ENCODE measurements at places on chromosomes 7 and 10.

DNA sequence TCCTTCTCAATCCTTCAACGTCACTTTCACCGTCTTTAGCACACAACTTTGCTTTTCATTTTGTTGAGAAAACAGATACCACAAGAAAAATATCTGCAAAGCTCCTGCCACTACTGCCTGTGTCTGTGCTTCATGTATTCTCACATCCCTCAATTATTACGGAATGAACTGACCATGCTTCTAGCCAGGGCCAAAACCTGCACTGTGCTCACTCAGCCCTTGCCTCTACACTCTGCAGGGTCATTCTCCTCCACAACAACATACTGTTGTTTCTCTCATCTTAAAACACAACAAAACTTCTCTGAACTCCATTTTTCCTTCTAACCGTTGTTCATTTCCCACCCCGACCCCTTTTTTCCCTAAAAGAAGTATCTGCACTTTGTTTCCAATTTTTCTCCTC is 29.5 kb downstream of the BMPR1A start:
- DNase-seq, result no peak

DNA sequence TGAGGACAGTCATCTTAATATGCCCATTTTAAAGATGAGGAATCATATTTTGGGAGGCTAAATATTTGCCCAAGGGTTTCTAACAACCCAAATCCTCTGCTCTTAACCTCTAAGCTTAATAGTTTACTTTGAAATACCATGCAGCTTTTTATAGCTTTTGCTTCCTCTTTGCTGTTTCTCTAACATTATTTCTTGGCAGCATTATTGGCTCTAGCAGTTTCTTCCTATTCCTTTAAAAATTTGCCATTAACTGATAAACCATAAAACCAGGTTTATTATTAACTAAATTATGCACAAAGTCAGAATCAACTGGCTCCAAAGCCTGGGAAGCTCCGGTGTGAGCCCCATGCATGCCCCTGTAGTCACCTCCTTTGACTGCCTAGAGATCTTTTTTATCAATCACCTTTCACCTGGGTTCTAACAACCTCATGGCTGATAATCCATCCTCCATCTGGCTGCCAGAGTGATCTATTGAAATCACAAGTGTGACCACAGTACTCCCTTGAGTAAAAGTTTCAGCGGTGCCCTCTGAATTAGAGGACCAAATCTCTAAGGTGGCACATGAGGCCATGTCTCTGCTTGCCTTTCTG is 62.4 kb downstream of the ITGB8 start:
- no peak for DNase-seq

- peak; percentile 76 for DNase-seq
Measured at GRCh38 chr10:78225594-78225993, 191.9 kb downstream of the RPS24 start.

GRCh38 chr7:28470344-28470743 is 58.0 kb downstream of the CREB5 start:
- no peak for DNase-seq

- no peak for DNase-seq
Measured at GRCh38 chr10:71695502-71696476, 23.8 kb downstream of the C10orf105 start.

- no peak for DNase-seq
Measured at GRCh38 chr7:150458756-150459155, 8.3 kb downstream of the GIMAP8 start.

GRCh38 chr7:124783271-124783670 is 17.7 kb upstream of the GPR37 start:
- no peak for DNase-seq

GRCh38 chr7:157394246-157395191 is 57.7 kb downstream of the DNAJB6 start:
- no peak for DNase-seq

GRCh38 chr10:91803386-91804125 is 5.3 kb downstream of the TNKS2 start:
- DNase-seq, result no peak

DNA sequence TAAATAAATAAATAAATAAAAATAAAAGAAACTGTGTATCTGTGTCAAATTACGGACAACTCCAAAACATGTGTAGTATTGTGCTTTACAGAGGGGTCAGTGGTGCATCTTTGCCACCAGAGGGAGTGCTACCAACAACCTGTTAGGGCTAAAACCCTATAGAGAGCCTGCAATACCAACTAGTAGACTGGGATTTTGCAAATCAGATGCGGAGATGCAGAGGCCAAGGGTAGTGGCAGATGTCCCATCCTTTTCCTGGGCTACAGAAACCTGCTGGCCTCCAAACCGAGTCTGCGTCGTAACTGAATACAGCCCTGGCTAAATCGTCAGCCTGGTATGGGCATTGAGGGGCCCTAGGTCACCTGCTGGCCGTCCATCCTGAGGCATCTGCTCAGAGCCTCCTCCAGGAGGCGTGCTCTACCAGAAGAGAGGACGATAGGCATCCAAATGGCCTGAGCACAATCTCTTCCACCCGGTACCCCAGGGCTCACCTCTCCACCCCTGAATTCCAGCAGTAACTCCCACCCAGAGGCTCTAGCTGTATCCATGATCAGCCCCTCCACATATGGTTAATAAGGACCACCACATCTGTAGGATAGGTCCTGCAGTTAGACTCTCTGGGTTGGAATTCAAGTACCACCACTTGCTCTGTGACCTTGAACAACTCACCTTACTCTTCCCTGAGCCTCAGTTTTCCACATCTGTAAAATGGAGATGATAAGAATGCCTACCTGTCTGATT is 6.2 kb upstream of the RRP12 start:
- DNase-seq, result no peak

DNA sequence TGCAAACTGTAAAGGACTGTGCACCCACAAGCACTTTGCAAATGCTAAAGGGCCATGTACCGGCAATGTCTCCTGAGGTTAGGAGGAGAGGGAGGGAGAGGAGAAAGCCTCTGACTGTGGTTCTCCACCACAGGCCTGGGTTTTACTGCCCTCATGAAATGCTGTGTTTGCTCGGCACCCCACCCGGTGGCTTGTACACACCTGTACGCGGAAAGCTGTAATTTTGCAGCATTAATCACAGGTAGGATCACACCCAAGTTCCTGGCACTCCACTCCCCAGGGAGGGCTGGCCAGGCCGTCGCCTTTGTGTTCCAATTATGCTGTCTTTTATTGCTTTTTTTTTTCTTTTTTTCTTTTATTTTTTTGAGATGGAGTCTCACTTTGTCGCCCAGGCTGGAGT is 78.5 kb upstream of the MYL10 start:
- no peak for DNase-seq

GRCh38 chr10:77537720-77538373 is 99.8 kb downstream of the KCNMA1 start:
- no peak for DNase-seq

DNA sequence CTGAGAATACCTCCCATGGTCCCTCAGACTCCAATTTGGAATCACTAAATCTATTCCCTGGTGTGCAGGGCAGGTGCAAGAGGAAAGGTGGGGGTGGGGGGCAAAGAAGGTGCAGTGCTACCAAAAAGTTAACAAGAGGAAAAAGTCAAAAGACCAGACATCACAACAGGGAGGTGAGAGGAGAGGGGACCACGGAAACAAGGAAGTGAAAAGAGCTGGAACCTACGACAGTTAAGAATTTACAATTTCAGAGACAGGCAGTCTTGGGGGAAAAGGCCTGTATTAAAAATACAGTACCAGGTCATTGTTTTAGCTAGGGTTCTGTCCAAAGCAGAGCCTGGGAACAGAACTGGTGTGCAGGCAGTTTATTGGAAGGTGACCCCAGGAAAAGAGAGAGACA is 14.6 kb downstream of the ITGB1 start:
- DNase-seq, result no peak

DNA sequence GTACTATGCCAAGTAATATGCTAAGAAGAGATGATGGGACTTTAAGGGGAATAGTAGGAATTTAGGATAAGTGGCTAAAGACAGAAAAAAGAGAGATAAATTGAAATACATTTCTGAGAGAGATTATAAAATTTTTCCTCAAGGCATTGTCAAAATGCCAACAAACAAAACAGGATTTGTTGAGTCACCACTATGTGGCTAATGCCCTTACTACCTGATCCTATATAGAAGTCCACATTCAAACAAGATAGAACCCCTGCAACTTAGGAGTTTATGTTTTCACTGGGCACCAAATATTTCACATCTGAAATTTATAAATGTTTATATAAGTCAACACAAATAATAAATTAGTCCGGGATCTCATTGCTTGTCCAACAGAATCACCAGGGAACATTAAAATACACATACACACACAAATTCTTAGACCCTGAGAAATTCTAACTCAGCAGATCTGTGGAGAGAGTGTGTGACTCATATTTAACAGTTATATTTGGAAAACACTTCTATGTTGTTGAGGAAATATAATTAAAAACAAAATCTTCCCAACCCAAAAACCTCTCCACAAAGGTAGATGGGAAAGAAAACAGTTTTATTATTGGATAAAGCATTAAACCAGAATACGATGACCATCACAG is 154.3 kb downstream of the PPP1R3A start:
- DNase-seq, result no peak

DNA sequence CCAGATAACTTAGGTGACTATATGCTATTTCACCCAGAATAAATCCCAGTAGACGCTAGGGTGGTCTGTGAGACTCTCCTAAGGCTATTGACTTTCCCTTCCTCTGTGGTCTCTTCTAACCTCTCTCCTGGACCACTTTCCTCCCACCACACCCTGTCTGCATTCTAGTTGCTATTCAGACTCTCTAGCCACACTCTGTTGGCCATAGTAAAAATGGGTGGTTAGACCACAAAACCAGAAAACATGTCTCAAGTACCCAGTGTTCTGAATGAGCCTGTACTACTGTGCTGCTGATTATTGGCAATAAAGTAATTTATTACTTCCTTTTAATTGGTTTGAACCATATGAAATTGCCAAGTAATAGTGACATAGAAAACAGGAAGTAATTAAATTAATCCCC is 240.8 kb downstream of the KIF20B start:
- DNase-seq, result no peak

DNA sequence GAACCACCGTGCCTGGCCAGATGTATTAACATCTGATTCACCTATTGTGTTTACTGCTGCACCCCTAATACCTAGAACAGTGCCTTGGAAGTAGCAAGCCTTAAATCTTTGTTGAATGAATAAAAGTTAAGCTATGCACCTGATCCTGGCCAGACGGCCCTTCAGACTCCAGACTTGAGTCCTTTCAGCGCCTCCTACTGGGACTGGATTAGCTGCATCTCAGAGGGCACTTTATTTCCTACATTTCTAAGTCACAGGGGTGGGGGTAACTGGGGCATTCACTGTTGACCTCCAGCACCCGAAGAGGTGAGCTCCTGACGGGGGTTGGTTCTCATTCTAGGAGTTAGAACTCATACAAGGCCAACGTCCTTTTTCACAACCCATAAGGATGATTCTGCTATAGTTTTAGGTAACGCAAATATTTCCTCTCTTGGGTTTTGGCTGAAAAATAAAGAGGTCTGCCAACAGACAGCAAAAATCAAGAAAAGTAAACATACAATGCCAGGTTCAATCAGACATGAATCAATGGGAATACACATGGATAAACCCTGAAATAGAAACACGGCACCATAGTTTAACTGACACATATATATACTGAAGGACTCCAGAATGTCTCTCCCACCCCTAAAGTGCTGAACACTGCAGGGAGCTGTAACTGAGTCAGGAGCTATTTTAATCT is 48.0 kb upstream of the DLG5 start:
- DNase-seq, result peak; percentile 29
